Lung (tissue), 17 donors: ENCODE measurements at places on chromosomes 7 and 10. TPM values are rescaled to one million over a fixed set of nuclear protein-coding genes. Genes with fewer than 3 reads are reported as not detected.

- no peaks in the 10 kb centered on the region for H3K27me3 ChIP-seq
- H3K4me3 ChIP-seq, result no peak overlapping the region
- no peaks in the 10 kb centered on the region for H3K4me1 ChIP-seq
- no peak overlapping the region for H3K27ac ChIP-seq
Measured at GRCh38 chr7:25359471-25360059, 131.3 kb upstream of the NPVF start.

GRCh38 chr7:139396323-139396951, 36.7 kb downstream of the LUC7L2 start:
- peaks cover 8% of the 10 kb centered on the region for H3K36me3 ChIP-seq
- H3K4me3 ChIP-seq, result no peak overlapping the region
- no peak for DNase-seq

- H3K4me1 ChIP-seq, result no peaks in the 10 kb centered on the region
- H3K27ac ChIP-seq, result no peak overlapping the region
- no peaks in the 10 kb centered on the region for H3K27me3 ChIP-seq
- no peaks in the 10 kb centered on the region for H3K36me3 ChIP-seq
- H3K4me3 ChIP-seq, result no peak overlapping the region
- no peak for DNase-seq
Measured at GRCh38 chr7:27700501-27700900, 37.8 kb upstream of the HIBADH start.

DNA sequence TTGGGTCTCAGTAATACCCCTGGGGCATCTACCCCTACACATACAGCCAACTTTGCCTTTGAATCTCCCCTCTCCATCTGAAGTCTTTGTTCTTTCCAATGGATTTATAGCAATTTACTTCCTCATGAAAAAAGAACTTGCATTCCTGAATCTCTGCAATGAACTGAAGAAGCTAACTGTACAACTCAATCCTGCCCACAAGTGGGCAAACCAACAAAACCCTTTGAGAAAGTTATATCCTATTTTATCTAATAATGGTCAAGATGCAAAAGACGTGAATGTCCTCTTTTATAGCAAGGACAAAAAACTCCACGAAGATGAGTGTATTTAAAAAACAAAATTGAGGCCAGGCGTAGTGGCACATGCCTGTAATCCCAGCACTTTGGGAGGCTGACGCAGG, 991.3 kb downstream of the LRMDA start:
- no peaks in the 10 kb centered on the region for H3K27me3 ChIP-seq
- H3K36me3 ChIP-seq, result no peaks in the 10 kb centered on the region
- no peak overlapping the region for H3K4me3 ChIP-seq
- H3K4me1 ChIP-seq, result no peaks in the 10 kb centered on the region
- DNase-seq, result peak; percentile 48
- H3K27ac ChIP-seq, result no peak overlapping the region

- H3K27ac ChIP-seq, result no peak overlapping the region
- DNase-seq, result peak; percentile 42
- H3K36me3 ChIP-seq, result no peaks in the 10 kb centered on the region
Measured at GRCh38 chr10:21531164-21531563, 2.9 kb upstream of the MLLT10 start.

The FOXI2 gene
- total RNA-seq, result 0.15 TPM

GRCh38 chr10:98212196-98212595, 55.8 kb downstream of the LOXL4 start:
- H3K4me3 ChIP-seq, result no peak overlapping the region
- H3K36me3 ChIP-seq, result peaks cover 4% of the 10 kb centered on the region
- H3K27ac ChIP-seq, result no peak overlapping the region
- H3K27me3 ChIP-seq, result no peaks in the 10 kb centered on the region

The PIK3CG gene
- total RNA-seq, result 10.1 TPM

The PPP1R17 gene
- total RNA-seq, result not detected

GRCh38 chr10:99172128-99172738, 63.4 kb downstream of the HPSE2 start:
- H3K27ac ChIP-seq, result no peak overlapping the region
- DNase-seq, result peak; percentile 81
- H3K36me3 ChIP-seq, result no peaks in the 10 kb centered on the region
- no peaks in the 10 kb centered on the region for H3K27me3 ChIP-seq
- H3K4me3 ChIP-seq, result no peak overlapping the region

GRCh38 chr10:64040781-64041180, 519.6 kb downstream of the REEP3 start:
- no peaks in the 10 kb centered on the region for H3K36me3 ChIP-seq
- H3K4me3 ChIP-seq, result no peak overlapping the region
- no peaks in the 10 kb centered on the region for H3K27me3 ChIP-seq
- no peaks in the 10 kb centered on the region for H3K4me1 ChIP-seq
- no peak for DNase-seq

The SH2D4B gene
- 0.28 TPM for total RNA-seq
